ENCODE measurements at places on chromosomes 6 and 20. TPM values are rescaled to one million over a fixed set of nuclear protein-coding genes. Genes with fewer than 3 reads are reported as not detected.

Gene MICB
- 2.1 TPM for total RNA-seq

Gene SLC17A2
- total RNA-seq: not detected

Gene BMP5
- 5.2 TPM for total RNA-seq

GRCh38 chr20:3156811-3157619, 2.6 kb downstream of the FASTKD5 start:
- no peak for DNase-seq

DNA sequence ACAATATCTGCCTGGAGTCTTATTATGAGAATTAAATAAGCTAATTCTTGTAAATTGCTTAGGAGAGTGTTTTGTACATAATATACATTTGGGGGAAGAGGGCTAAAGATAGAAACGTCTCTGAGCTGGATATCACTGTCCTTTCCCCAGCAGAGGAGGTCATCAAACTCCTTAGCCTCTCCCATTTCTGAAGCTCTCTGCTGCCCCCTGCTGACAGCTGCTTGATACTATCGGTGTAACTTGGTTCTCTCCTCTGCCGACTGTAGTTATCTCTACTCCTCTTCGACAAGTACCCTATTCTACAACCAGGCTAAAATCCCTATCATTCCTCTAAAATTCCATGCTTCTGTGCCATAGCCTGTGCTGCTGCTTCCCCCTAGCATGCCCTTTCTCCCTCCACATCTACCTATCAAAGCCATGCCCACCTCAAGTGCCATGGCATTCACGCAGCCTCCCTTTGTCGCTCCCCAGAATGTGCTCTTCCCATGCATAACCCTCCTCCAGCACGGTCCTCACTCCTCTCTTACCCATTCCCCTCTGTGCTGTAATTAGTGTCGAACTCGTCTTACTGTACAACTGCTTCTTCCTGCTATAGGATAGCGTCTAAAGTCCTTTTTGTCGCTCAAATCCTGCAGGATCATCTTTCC, 101.2 kb downstream of the EPM2A start:
- DNase-seq: peak; percentile 84

DNA sequence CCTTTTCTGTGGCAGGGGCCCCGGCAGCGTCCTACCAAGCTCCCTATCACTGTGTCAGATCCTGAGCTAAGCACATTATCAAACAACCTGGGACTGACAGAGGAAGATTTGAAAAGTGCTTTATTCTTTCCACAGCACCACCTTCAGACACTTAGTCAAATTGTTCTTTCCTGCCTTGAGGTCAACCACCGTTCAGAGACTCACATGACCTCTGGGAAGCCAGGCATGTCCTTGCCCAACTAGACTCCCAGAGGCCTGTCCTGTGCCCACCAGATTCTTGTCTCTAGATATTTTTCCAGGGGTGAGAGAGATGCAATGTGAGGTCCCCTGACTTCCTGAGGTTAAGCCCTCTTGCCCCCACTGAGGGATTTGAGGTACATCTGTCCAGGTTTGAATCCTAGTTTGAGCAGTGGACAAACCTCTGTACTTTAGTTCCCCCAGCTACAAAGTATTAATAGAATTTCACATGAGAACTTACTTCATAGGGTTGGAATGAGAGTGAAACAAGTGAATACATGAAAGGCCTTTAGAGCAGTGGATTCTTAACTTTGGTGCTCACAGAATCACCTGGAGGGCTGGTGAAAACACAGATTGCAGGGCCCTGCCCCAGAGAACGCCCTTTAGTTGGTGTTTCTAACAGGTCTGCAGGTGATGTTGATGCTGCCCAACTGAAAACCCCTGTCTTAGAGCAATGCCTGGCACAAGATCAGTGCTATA, 179.8 kb downstream of the CLIC5 start:
- DNase-seq: no peak

- peak; percentile 39 for DNase-seq
Measured at GRCh38 chr6:90413867-90414266, 117.2 kb upstream of the BACH2 start.

GRCh38 chr6:15137086-15137485, 108.8 kb upstream of the JARID2 start:
- no peak for DNase-seq

Data from left cardiac atrium (tissue), 4 donors.